ENCODE measurements at places on chromosomes 3 and 15. TPM values are rescaled to one million over a fixed set of nuclear protein-coding genes. Genes with fewer than 3 reads are reported as not detected.

PROS1 gene
- 19.6 TPM for polyA plus RNA-seq

TGFBR2 gene
- polyA plus RNA-seq = 119 TPM

CSPG4 gene
- 12.0 TPM for polyA plus RNA-seq

ALDH1A2 gene
- polyA plus RNA-seq = 75.3 TPM

UROC1 gene
- polyA plus RNA-seq = 0.23 TPM

FRMD4B gene
- 71.6 TPM for polyA plus RNA-seq

ARL14 gene
- polyA plus RNA-seq = not detected

ECE2 gene
- 0.13 TPM for polyA plus RNA-seq

MEX3B gene
- polyA plus RNA-seq = 10.7 TPM

CHDH gene
- polyA plus RNA-seq = 3.2 TPM

SLC22A14 gene
- polyA plus RNA-seq = 0.14 TPM

RARB gene
- 34.8 TPM for polyA plus RNA-seq

MKRN2 gene
- polyA plus RNA-seq = 36.9 TPM

KBTBD8 gene
- polyA plus RNA-seq = 1.2 TPM

REC114 gene
- not detected for polyA plus RNA-seq

DLL4 gene
- 12.7 TPM for polyA plus RNA-seq

PCNP gene
- 236 TPM for polyA plus RNA-seq

CADM2 gene
- 0.41 TPM for polyA plus RNA-seq

UBA7 gene
- 78.2 TPM for polyA plus RNA-seq

LINGO1 gene
- polyA plus RNA-seq = 13.6 TPM

FEZF2 gene
- not detected for polyA plus RNA-seq

APEH gene
- polyA plus RNA-seq = 88.0 TPM

GPR149 gene
- polyA plus RNA-seq = not detected

SEC11A gene
- 281 TPM for polyA plus RNA-seq

HDGFL3 gene
- polyA plus RNA-seq = 102 TPM

TTLL13 gene
- polyA plus RNA-seq = 0.27 TPM

CACNA2D2 gene
- 33.6 TPM for polyA plus RNA-seq

MAGEF1 gene
- 54.2 TPM for polyA plus RNA-seq

NUSAP1 gene
- polyA plus RNA-seq = 59.7 TPM
